ENCODE measurements at places on chromosomes 5 and 9. TPM values are rescaled to one million over a fixed set of nuclear protein-coding genes. Genes with fewer than 3 reads are reported as not detected.

The BAAT gene
- not detected for total RNA-seq

The SELENOP gene
- total RNA-seq: 703 TPM

The CEMIP2 gene
- total RNA-seq: 59.9 TPM

The TEX48 gene
- not detected for total RNA-seq

The PRR16 gene
- 9.3 TPM for total RNA-seq

The GPR150 gene
- total RNA-seq: 0.66 TPM
